Activated naive CD4-positive, alpha-beta T cell treated with anti-CD3 and anti-CD28 coated beads, Interleukin-2, amount 10 ng/mL, durations not matched to agents 5 hours and 36 hours (primary cell): ENCODE measurements at places on chromosomes 4 and X. TPM values are rescaled to one million over a fixed set of nuclear protein-coding genes. Genes with fewer than 3 reads are reported as not detected.

The HAUS7 gene
- total RNA-seq: 38.7 TPM

The MTHFD2L gene
- 7.6 TPM for total RNA-seq

The TCP11X2 gene
- total RNA-seq: not detected

The RASGEF1B gene
- 2.6 TPM for total RNA-seq

The FAM149A gene
- 0.41 TPM for total RNA-seq

The CPZ gene
- total RNA-seq: 0.45 TPM

The NEIL3 gene
- 27.4 TPM for total RNA-seq

The SMIM10 gene
- total RNA-seq: not detected

The KIAA1210 gene
- total RNA-seq: not detected

The OPRPN gene
- not detected for total RNA-seq

The IL2RG gene
- total RNA-seq: 498 TPM

The GRIA2 gene
- not detected for total RNA-seq

The IL13RA2 gene
- total RNA-seq: not detected

The FRAS1 gene
- total RNA-seq: not detected

The XAGE2 gene
- not detected for total RNA-seq

The NLGN3 gene
- 1.4 TPM for total RNA-seq

The SATL1 gene
- total RNA-seq: not detected

The NOX1 gene
- total RNA-seq: not detected

The SPANXC gene
- total RNA-seq: not detected

The LUZP4 gene
- not detected for total RNA-seq

The HAND2 gene
- not detected for total RNA-seq

The TLR2 gene
- total RNA-seq: 6.8 TPM

The XAGE1B gene
- not detected for total RNA-seq

The MAGEA4 gene
- total RNA-seq: not detected

The ODAPH gene
- not detected for total RNA-seq

The RAI2 gene
- total RNA-seq: not detected

The CACNA1F gene
- total RNA-seq: 0.50 TPM

The NKX6-1 gene
- total RNA-seq: not detected

The CLTRN gene
- 0.34 TPM for total RNA-seq
